ENCODE measurements at places on chromosomes 3 and 15.
A peak's percentile ranks its signal among the peaks of the same experiment; 100 is the strongest.

DNA sequence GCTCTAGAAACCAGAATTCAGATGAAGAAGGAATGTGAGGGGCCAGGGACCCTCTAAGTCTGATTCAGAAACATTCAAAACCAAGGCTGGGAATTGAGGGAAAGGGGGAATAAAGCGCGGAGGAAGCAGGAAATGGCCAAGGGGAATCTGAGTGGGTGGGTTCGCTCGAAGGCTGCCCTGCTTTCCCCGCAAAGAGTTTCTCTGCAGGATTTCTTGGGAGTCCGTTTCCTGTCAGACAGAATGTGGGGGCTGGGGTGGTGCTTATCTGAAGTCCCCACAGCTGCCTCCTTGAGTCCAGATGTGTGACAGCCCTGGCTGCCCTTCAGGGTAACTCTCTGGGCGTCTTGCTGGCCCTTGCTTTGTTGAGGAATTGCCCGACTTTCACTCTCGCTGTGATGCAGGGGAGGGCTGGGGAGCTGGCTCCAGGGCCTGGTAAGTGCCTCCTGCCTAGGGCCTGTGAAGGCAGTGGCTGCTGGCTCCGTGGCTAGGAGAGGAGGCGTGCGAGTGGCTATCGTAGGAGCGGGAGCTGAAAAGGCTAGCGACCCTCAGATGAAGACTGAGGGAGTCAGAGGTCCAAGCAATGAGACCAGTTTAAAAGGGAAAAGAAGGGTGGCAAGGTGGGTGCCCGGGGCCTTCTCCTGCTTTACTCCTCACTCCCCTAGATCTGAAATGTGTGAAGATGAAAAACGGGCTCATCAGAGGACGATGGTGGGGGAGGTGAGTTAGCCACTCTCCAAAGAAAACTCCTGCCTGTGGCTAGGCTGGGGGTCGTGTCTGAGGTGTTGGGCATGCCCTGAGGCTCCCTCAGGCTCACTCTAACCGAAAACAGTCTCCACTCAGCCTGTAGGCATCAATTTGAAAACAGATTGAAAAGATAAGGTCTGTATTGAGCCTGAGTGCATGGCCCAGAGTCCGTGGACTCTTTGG lies 143.9 kb upstream of the UMPS start:
- DNase-seq = no peak

DNA sequence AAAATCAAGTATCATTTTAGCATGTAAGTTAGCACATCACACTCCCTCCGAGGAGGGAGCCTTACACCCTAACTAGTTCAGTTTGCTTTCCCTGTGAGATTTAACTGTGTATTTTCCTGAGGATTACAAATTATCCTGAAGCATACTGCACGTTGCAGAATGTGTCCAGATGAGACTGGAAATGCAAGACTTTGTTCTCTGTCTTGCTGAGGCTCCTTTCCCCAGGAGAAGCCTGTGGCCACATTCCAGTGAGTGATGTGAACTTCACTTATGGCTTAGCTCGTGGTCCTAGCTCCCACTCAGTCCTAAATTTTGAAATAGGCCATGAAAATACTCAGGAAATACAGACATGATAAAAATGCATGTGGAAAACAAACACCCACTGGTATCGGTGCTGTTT lies 23.7 kb downstream of the PDZRN3 start:
- DNase-seq = peak; percentile 62

DNA sequence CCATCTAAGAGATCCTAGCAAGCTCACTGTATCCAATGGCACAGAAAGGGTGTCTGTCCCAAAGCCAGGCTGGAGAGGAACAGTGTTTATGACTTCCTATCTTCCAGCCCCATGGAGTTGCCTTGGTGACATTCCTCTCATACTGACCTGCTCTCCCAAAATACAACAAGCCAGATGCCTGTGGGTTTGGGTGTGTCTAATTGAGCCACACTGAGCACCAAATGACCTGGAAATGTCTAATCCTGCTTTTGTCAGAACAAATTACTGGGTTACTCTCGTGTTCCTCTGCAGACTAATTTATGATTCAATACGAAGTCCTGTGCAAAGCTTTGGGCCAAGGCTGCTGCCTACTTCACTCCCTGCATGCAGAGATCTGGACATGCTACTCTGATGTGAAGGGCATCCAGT lies 98.1 kb upstream of the STRIT1 start:
- no peak for DNase-seq

GRCh38 chr3:14133876-14134275 lies 9.0 kb downstream of the TMEM43 start:
- no peak for DNase-seq

GRCh38 chr3:57112206-57112605 lies 51.7 kb downstream of the SPATA12 start:
- DNase-seq = no peak

DNA sequence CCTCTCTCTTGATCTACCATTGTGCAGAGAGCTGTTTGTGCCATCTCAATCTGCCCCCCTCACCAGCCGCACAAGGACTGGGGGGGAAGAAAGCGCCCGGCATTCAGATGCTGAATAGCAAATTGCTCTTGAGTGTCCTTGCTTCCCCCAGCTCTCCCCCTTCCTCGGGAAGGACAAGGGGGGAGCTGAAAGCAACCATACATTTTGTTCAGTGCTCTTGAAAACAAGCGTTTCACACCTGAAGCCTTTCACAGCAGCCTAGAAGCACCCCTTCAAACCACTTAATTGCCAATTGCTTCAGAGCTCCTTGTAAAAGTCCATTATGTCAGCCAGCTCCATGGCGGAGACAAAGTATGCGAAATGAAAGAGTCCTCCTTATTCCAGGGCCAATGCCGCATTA lies 540.1 kb downstream of the NR2F2 start:
- DNase-seq = no peak

DNA sequence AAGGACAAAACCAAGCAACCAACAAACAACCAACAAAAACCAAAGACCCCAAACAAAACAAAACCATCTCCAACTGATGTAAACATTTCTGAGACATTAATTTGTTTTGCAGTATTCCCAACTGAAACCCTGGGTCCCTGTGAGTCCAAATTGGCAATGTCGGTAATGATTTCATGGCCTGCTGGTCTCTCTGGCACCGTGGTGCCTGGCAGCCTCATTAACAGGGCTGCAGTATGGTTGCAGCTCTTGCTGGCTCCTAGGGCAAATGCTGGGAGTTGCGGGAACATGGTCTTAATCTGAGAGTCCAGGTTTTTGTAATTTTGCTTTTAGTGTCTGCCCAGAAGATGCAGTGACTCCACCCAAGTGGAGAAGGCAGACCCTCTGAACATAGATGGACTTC lies 128.3 kb downstream of the SV2B start:
- no peak for DNase-seq

GRCh38 chr15:60525341-60526039 lies 46.5 kb upstream of the ICE2 start:
- DNase-seq = no peak

DNA sequence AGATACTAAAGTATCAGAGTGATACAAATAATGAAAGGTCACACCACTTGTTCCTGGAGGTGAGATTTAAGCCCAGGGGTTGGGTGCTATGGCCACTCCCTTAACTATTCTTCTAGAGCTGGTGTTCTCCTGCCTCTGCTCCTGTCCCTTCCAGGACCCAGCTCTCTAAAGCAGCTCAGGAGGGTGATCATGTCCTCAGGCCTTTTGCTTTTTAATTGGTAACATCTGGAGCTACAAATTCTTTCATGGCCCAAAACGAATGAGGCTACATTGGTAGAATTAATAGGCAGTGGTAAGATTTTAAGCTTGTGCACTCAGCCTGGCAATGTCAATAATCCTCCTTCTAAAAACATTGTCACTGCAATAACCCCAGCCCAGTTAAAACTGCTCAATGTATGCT lies 38.2 kb upstream of the CNOT10 start:
- DNase-seq = no peak

GRCh38 chr15:99239545-99240198 lies 9.7 kb downstream of the TTC23 start:
- DNase-seq = no peak

- no peak for DNase-seq
Measured at GRCh38 chr15:99978426-99978825, 245.2 kb upstream of the LYSMD4 start.

DNA sequence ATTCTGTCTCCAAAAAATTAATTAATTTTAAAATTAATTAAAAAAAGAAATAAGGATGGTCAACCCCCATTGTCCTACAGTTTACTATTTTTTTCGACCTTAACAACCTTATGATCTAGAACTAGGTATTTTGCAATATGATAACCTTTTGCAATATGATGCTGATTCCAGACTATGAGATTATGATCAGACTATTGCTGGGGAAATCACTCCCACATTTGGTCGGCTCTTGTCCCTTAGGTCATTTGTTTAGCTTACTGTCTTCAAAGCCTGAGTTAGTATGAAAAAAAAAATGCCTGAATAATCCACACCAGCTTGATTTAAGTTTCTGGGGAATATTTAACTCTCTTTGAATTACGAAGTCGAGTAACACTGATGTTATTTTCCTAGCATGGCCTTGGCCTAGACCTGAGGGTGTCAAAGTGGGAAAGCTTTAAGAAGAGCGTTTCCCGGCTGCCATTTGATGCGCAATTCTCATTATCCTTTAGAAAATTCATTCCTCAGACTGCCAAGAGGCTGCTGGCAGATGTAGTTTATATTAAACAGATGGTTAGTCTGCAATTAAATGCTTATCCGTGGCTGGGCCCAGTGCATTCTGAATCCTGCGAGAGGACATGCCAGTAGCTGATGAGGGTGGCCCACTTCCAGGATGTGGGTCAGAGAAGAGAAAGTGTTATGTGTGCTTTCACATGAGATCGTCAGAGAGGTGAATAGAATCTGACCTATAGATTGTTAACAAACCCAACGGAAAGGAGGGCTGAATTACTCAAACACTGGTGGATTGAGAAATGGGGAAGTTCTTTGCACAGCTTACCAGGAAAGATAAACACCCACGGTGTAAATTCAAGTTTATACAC lies 496.0 kb upstream of the THBS1 start:
- peak; percentile 64 for DNase-seq

GRCh38 chr3:194472290-194472920 lies 14.4 kb downstream of the ATP13A3 start:
- DNase-seq = peak; percentile 46

- DNase-seq = no peak
Measured at GRCh38 chr15:97446138-97446537, 514.4 kb upstream of the ARRDC4 start.

DNA sequence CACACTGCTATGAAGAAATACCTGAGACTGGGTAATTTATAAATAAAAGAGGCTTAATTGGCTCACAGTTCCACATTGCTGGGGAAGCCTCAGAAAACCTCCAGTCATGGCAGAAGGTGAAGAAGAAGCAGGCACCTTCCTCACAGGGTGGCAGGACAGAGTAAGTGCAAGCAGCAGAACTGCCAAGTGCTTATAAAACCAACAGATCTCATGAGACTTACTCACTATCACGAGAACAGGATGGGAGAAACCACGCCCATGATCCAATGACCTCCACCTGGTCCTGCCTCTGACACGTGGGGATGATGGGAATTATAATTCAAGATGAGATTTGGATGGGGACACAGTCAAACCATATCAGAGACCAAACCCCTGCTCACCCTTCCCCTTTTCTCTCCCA lies 75.0 kb downstream of the TRIM69 start:
- DNase-seq = no peak

DNA sequence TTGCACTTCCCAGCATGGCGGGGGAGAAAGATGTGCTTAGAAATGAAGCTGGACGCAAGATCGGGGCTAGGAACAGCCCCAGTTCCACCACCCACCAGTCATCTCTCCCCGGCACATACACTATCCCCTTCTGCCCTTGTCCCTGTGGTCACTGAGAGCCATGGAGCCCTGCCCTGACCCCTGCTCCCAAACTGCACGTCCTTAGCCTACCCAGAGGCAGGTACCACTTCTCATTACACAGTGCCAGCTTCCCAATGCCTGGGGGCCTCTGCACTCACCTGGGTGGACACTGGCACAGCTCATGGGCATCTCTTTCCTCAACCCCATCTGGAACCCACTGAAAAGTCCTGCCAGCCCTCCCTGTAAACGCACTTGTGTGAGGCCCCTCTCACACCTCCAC lies 139.3 kb upstream of the PRR20G start:
- no peak for DNase-seq

- no peak for DNase-seq
Measured at GRCh38 chr3:148911592-148911991, 46.5 kb downstream of the CPA3 start.

- no peak for DNase-seq
Measured at GRCh38 chr3:89742546-89742945, 635.1 kb downstream of the EPHA3 start.

- DNase-seq = no peak
Measured at GRCh38 chr15:40931300-40932142, 2.4 kb downstream of the DLL4 start.

DNA sequence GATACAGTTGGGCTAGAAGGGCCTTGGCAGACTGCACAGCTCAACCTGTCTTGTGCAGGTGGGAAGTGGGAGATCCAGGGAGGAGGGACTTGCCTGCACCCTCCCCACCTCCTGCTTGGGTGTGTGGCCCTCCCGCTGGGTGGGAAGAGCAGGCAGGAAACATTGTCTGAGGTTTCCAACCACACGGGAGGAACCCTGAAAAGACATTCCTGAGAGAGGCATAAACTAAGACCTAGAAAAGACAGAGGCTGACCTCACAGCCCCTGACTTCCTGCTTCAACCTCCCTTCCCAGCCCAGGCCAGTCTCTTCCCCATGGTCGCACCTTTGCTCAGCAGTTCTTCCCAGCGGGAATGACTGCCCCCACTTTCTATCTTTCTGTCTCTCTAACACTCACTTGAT lies 46.3 kb upstream of the INSYN1 start:
- DNase-seq = no peak

GRCh38 chr3:72595927-72596610 lies 252.2 kb downstream of the SHQ1 start:
- DNase-seq = no peak

- no peak for DNase-seq
Measured at GRCh38 chr3:49536875-49537533, 17.3 kb upstream of the BSN start.

DNA sequence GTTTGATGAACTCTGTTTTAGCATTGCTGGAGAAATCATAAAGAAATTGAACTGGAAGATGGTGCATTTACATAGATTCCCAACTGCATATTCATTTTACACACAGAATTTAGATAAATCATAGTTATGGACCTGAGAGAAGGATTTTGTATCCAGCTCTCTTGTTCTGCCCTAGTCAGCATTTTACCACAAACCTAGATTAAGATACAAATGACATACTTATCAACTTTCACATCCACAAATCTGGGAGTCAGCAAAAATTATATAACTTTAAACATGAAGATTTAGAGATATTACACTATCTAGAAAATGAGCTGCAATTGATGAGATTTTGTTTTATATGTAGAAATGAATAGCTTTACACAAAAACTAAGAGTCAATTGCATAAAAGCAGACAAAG lies 632.8 kb downstream of the IGSF11 start:
- no peak for DNase-seq

- no peak for DNase-seq
Measured at GRCh38 chr3:170044271-170044670, 6.5 kb downstream of the GPR160 start.

DNA sequence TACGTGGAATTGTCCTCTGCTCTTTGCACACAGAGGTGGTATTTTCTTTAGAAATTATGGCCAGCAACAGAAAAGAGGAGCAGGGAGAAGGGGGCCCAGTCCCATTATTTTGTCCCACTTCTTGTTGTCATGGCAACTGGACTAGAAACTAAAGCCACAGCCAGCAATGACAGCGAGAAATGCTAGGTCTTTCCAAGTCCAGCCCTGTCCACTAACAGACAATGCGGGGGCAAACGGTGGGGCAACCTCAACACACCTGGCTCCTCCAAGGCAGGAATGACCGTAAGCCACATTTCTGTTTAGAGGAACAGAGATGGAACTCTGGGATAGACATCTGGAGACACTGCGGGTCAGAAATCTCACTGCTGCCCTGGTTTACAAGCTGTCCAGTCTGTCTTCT lies 107.3 kb downstream of the RFTN1 start:
- no peak for DNase-seq
